ENCODE measurements at places on chromosomes 3 and 15. TPM values are rescaled to one million over a fixed set of nuclear protein-coding genes. Genes with fewer than 3 reads are reported as not detected.

The ZBTB47 gene
- 109 TPM for total RNA-seq

DNA sequence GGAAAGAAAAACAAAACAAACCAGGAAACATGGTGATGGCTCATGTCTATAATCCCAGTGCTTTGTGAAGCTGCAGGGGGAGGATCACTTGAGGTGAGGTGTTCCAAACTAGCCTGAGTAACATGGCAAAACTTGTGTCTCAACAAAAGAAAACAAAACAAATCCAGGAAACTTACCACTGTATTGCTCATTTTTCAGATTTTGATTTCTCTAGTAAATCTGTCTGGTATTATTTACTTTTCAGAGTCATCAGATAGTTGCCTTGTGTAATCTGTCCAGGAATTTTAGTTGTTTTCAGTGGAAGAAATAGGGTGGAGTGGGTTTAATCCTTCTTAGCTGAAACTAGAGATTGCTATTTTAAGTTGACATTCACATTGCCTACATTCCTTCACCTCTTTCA, 91.8 kb upstream of the ALCAM start:
- DNase-seq: no peak

- DNase-seq: no peak
These were observed 29.6 kb downstream of the DUT start for GRCh38 chr15:48360841-48361240.

DNA sequence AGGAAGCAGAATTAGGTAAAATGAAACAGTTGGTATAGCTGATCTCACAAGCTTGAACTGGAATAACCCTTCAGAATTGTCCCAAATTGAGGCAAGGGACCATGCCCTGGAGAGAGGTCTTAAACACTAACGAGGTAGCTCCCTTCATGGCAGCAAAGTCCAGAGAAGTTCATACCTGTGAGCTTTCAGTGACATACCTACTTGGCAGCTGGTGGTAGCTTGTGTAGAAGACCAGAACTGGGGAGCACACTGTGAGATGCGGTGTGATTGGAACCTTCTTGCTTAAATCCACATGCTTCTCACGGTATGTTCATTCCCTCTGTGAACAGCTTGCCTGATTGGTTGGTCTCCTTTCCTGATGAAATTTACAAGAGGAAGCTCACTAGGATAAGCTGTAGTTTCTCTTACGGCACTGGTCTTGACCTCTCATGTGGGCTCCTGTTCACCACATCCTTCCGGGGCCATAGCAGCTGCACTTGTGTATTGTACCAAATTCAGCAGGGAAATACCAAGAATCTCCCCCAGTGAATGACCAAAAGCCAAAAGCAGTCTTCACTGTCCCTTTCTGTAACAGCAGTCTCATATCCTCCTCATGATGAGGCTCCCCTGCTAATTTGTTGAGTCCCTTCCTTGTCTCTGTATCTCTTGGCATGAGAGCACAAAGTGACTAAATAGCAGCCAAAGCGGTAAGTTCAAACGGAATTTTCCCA, 483.7 kb upstream of the FRG2C start:
- DNase-seq: no peak

DNA sequence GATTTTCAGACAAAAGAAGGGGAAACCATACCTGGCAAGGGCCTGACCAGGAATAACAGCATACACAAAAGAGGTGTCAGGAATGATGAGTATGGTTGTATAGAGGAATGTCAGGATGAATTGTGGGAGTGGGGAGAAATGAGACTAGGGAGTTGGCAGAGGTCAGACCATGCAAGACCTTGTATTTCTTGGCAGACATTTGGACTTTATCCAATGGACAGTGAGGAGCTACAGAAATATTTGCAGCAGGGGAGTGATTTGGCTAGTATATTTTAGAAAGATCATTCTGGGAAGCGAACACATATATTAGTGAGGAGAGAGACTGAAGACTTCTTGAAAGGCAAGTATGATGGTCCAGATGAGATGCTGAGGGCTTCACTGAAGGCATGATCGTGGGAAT, 25.4 kb upstream of the ALPK3 start:
- DNase-seq: no peak
